ENCODE measurements at places on chromosomes 7 and 10.
A peak's percentile ranks its signal among the peaks of the same experiment; 100 is the strongest.

DNA sequence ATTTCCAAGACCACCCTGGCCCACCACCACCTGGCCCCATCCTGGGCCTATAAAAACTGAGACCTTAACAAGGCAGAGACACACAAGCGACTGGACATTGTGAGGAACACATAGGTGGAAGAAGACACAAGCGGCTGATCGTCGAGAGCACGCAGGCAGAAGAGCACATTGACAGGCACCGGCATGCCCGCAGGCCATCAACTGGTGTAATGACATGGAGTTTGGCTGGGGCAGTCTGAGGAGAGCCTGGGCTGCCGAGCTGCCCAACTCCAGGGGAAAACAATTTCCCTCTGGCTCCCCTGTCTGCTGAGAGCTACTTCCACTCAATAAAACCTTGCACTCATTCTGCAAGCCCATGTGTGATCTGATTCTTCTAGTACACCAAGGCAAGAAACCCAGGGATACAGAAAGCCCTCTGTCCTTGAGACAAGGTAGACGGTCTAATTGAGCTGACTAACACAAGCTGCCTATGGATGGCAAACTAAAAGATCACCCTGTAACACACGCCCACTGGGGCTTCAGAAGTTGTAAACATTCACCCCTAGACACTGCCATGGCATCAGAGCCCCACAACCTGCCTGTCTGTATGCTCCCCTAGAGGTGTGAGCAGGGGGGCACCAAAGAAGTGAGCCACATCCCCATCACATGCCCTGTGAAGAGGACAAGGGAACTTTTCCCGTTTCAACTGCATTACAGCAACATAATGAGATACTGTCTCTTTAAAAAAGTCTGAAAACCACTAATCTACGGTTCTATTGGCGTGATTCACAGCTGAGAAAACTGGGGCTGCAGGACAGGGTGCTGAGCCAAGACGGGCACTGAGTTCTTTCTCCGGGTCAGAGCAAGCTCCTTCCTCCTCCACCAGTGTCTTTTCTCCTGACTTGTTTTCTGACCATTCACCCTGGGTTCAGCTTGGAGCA is 18.5 kb upstream of the TNS3 start:
- DNase-seq, result peak; percentile 50

DNA sequence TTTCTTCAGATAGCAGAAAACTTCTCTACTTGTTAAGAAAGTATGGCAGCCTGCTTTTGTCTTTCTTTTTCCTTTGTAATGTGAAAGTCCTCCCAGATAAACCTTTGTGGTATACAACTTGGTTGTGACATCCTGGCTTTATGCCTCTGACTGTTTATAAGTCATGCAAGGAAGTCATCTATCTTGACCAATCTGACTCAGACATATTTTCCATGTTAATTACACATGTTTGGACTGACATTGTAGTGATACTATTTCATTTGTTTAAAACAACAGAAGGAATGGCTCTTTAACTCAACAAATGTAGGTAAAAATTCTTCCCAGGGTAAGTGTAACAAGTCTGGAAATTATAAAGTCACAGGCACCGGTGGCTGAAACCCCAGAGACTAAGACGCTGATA is 341.6 kb upstream of the MEOX2 start:
- DNase-seq, result no peak

DNA sequence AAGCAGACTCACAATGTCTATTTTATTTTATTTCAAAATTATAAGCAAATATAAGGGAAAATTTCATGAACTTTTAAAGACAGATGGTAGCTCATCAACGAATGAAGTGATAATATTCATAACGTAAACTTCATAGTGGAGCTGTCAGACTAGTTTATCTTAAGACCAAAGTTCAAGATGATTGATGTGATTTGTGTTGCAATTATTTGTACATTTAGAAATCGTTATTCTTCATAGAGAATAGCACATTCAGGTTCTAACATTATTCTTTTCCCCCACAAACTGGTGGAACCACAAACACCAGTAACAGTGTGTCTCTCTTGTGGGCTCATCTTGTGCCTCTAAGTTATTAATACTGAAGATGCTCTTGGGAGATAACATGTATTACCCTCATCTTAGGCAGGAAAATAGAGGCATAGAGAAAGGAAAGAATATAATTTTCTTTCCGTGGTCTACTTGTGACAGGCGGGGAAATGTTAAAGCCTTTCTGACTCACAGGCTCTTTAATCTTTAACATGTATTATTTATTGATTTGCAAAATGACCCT is 37.0 kb downstream of the CCSER2 start:
- no peak for DNase-seq

GRCh38 chr10:8325024-8325980 is 270.8 kb downstream of the GATA3 start:
- no peak for DNase-seq
